ENCODE measurements at places on chromosomes 7 and 10.

- no peak for DNase-seq
Measured at GRCh38 chr10:113309791-113310190, 243.1 kb upstream of the HABP2 start.

- no peak for DNase-seq
Measured at GRCh38 chr10:61391281-61391680, 61.9 kb downstream of the TMEM26 start.

- no peak for DNase-seq
Measured at GRCh38 chr10:126283307-126283706, 105.0 kb downstream of the ADAM12 start.

GRCh38 chr10:3095373-3096139 is 28.2 kb downstream of the PFKP start:
- DNase-seq: no peak

- no peak for DNase-seq
Measured at GRCh38 chr10:65581426-65582026, 1344.3 kb upstream of the LRRTM3 start.

DNA sequence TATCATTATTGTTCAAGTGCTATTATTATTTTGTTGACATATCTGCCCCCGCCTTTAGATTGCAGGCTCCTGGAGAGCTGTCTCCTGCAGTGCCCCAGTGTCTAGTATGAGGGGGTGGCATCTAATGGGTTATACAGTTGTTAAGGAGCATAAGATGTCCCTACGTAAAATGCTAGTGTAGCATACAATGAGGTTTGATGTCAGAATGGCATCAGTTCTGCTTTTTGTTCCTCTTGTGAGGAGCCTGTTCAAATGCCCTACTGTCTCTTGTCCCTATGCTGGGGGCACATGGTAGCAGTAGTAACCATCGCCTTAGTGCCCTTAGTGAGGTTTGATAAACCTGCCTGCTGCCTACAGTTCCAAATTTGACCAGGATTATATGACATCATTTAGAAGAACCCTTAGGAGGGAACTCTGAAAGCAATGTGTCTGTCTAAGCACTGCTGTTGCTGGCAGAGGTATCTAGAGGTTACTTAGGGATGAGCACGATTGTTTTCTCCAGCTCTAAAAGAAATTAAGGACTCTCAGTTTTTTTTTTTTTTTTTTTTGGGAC is 9.7 kb downstream of the CREM start:
- no peak for DNase-seq

- DNase-seq: no peak
Measured at GRCh38 chr7:106561151-106561550, 99.8 kb downstream of the CCDC71L start.

DNA sequence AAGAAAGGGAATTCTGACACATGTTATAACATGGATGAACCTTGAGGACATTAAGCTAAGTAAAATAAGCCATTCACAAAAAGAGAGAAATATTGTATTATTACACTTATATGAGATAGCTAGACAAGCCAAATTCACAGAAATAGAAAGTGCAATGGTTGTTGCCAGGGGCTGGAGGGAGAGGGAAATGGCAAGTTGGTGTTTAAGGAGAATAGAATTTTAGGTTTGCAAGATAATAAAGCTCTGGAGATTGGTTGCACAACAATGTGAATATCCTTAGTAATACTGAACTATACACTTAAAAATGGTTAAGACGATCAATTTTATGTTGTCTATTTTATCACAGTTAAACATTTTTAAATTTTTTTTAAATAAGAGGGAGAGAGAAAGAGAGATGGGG is 25.0 kb upstream of the ADD3 start:
- no peak for DNase-seq

GRCh38 chr7:29202651-29203069 is 8.1 kb downstream of the CHN2 start:
- DNase-seq: no peak
